ENCODE measurements at places on chromosomes 3 and 15.
A peak's percentile ranks its signal among the peaks of the same experiment; 100 is the strongest.

DNA sequence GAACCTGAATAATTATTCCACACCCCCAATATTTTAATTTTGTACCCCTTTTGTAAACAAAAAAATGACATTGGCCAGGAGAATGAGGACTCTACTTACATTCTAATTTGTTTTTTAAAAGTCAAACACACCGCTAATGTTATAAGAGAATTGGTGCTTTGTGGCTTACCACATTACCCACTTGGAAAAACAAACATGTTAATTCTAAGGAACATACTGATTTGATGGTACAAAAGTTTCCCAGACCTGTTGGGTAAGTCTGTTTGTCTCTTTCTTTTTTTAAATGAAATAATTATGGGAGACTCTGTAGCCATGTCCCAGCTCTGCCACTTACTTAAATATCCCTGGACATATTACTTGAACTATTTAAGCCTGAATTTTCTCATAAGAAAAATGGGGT is 352.5 kb upstream of the C2CD4B start:
- DNase-seq, result no peak

DNA sequence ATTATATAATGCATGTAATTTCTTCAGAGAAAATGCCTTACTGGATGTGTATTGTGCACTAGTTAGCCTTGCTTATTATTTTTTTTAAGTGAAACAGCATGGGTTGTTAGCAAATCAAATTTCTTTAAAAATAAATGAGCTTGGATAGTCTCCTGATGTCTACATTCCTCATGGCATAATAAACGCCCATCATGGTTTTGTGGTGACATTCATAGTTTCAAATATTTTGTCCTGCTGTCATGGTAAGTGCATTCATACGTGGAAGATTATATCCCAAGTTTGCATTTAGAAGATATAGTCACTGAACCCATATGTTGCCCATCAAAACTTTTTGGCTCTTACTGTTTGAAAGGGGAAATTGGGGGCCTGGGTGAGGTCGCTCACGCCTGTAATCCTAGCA is 130.7 kb downstream of the ALCAM start:
- DNase-seq, result no peak

DNA sequence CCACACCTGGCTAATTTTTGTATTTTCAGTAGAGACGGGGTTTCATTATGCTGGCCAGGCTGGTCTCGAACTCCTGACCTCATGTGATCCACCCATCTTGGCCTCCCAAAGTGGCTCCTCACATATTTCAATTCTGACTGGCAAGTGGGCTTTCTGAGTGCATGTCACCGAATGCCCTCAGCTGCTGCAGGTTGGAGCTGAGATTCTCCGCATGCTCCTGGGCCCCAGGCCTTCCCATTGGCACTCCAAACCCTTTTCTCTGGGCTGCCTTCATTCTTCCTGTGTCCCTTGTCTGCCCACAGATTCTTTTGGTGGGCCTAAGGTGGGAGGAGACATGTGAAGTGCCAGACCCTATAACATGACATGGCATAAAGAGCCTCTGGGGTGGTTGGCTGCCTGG is 67.3 kb downstream of the SYNM start:
- DNase-seq, result no peak

- no peak for DNase-seq
These were observed 46.8 kb downstream of the BHLHE40 start for GRCh38 chr3:5026046-5026362.

DNA sequence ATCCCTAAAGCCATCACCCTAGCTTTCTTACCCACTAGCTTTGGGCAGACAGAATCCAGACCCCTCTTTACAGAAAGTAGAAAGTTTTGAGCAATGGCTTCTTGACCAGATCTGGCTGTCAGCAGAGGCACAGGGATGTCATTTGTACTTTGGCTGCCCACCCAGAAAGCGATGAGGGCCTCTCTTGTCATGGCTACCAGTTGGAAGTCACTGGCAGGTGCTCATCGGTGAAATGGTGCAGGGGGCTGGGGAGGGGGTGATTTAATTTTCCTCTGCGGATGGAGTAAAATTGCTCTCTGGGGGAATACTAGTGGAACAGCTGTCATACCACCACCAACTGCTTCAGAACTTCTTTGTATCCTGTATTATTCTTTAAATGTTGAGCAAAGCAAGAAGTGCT is 393.7 kb downstream of the LSAMP start:
- DNase-seq, result no peak

DNA sequence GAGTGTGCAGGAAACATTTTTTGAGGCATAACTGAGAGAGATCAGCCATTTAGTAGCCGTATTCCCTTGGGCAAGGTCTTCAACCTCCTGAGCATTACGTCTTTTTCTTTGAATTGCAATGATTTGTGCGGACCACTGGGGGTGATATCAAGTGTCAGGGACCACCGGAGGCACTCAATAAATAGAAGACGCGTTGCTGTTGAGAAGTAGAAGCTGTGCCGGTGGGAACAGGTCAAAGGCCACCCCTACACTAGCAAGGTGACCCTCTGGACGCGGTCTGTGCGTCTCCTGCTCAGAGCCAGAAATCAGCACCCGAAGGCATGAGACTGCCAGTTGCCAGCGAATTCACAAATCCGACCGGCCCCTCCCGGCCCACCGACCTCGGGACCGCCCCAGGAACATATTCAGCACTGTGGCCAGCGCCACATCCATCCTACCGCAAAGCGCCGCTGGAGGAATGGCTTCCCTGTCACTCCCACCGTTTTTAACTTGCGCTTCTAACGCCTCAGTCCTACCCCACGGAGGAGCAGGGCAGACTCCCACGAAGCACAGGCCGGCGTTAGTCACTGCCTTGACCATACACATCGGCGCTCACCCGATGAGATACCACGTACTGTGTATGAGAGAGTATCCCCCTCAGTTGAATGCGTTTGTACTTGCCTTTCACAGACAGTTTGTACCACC is 1.4 kb upstream of the GHSR start:
- DNase-seq, result peak; percentile 85

- DNase-seq, result no peak
These were observed 68.5 kb upstream of the SGO1 start for GRCh38 chr3:20254268-20255117.

DNA sequence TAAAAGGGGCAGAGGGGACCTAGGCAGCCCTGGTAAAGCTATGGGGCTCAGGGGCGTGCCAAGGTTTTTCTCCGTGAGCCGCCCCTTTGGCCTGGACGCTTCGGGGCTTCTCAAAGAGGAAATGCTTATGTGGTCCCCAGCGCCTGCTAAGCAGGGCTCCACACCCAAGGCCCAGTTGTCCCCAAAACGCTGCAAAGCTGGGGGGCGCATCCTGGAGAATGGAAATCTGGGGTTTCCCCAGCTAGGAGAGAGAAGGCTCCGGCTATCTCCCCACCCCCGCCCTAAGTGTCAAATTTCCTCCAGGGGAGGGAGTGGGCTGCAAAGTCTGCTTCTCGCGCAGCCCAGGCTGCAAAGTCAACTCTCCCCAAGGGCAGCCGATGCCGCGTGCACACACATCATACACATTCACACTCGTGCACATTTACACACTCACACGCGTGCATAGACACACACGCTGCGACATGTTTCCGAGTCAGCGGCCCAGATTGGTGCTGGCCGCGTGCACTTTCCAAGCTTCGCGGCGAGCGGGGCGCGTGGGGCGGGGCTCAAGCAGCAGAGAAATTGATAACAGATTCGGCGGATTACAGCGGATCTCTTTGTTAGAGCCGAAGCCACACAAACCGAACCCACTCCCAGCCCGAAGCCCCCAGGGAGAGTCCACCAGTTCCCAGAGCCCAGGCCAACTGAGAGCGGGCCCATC is 4.5 kb downstream of the WNT5A start:
- DNase-seq, result peak; percentile 63

DNA sequence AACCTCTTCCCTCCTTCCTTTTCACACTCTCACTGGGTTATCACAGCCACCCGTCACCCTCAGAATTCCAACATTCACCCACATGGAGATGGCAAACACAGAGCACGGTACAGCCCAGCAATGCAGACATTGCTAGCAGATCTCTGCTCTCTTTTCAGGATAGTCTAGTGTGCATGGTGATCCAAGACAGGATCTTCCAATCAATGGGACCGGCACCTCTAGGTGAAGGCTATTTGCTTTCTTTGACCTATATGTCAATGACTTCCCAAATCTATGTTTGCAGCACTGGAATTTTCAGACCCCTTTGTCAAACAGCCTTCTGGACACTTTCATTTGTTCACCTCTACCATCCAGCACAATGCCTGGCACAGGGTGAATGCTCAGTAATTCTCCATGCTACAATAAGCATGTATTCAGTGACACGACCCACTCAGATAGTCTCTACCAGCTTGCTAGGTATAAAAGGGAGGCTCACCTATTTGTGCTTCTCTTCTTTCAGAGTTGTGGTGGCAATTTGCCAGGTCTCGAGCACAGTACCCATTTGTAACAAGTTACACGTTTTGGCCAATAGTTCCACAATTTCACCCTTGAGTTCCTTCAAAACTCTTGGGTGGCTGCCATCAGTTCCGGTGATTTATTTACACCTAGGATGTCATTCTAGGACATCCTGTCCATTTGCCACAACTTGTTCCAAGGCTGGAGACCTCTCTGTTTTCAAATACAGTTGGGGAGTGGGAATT is 279.1 kb upstream of the ICE2 start:
- DNase-seq, result no peak

- no peak for DNase-seq
These were observed 16.4 kb downstream of the GYG1 start for GRCh38 chr3:149007567-149008257.

- DNase-seq, result no peak
These were observed 93.3 kb upstream of the TRIM42 start for GRCh38 chr3:140584549-140584948.

GRCh38 chr3:172138792-172139507 is 99.6 kb downstream of the FNDC3B start:
- DNase-seq, result no peak

- DNase-seq, result no peak
These were observed 18.9 kb downstream of the SV2B start for GRCh38 chr15:91118817-91119590.

GRCh38 chr3:98018301-98018700 is 16.8 kb downstream of the GABRR3 start:
- DNase-seq, result no peak

DNA sequence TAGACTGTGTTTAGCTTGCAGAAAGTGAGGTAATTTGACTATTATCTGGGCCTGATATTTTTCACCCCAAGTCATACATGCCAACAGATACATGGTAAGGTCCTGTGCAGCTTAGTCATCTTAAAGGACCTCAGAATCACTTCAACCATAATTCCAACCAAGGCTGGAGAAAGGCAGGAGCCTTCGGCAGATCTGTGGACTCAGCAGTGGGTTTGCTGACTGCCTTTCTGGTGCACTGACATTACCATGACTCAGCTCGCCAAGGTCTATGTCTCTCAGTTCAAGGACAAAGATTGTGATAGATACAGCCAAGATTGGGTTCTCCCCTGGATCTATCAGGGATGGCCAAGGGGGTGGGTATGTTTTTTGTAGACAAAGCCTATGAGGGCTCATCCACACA is 32.7 kb downstream of the LYZL4 start:
- no peak for DNase-seq

DNA sequence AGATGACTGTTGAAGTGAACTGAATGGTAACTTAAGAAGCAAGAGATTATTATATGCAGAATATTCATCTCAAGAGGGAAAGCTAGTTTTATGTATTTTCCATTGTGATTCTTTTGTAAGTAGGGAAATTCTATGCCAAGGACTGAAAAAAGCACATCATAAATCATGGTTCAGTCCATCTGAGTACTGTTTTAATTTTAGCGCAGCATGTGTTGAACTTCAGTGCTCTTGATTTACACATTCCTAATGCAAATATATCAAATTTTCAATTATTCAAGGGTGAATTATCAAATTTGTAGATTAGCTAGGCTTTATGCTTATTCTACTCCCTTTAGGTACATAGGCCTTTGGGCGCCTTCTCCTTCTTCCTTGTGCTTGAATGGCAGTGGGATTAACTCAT is 50.3 kb upstream of the TCF12 start:
- DNase-seq, result no peak

DNA sequence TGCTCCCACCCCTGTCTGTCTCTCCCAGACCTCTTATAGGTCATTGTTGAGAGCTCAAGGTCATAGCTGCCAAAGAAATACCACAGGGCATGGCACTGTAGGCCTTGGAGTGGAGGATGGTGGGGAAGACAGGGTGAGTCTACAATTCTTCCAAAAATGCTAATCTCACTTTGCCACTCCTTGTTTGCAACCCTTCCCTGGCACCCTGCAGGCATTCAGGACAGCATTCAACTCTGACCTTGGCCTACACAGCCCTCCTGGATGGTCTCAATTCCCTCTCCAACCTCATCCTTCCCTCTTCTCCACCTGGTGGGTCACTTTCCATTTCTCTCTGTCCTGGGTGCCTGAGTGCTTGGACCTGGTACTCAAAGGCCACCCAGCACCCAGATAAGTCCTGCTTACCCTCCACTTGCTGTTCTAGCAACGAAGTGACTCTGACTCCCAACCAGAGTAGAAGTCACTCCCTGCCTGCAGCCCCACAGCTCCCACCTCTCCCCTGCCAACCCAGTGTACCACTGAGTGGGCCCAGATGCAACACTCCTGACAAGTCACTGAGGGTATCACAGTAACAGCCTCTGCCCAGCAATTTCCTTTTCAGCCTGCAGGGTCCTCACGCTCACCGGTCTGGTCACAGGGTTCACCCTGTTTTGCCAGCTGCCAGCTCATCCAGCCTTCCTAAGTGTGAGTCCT is 36.6 kb downstream of the AMOTL2 start:
- no peak for DNase-seq

DNA sequence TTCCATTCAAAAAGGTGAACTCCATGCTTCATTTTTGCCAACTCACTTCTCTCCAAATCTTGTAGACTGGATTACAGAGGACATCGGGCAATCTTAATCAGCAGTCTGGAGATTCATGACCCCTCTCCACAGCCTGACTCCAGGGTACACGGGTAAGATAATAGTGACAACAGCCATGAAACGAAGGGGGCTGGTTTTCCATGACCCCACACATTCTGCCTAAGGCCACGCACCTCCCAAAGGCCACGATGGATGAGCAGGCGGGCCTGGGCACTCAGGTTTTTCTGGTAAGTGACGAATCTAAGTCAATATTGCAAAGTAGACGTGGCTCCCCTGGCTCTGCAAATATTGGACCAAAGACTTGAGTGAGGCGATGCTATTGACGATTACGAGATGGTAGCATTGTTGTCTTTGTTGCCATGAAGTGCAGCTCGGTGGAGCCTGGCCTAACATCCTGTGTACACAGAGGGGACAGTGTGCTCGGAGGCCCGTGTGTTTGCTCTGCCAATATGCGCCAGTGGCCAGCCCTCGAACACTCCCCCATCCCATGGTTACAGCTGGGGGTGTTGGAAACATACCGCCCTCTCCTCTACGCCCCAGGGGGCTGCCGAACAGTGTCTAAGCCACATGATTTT is 119.1 kb downstream of the OPA1 start:
- peak; percentile 51 for DNase-seq

DNA sequence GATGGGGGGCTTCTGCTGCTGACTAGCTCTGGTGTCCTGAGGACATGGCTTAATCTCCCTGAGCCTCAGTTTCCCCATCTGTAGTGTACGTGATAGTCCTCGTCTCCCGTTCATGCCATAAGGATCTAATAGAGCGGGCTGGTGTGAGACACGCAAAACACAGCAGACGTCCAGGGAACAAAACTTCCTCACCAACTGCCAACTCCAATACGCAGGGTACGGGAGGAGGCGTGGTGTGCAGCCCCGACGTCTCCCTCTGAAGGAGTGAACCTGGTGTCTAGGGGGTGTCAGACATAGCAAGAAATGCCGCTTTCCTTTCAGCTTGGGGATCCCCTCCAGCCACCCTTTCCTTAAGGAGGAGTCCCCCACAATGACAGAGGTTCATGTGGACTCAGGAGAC is 55.0 kb downstream of the SMAD6 start:
- no peak for DNase-seq

- DNase-seq, result no peak
These were observed 2.7 kb upstream of the PXK start for GRCh38 chr3:58329922-58330413.
